Omental fat pad (tissue), 4 donors: ENCODE measurements at places on chromosomes 6 and 20. TPM values are rescaled to one million over a fixed set of nuclear protein-coding genes. Genes with fewer than 3 reads are reported as not detected.

Gene HAO1
- not detected for total RNA-seq

Gene FGD2
- total RNA-seq = 60.2 TPM

Gene PRRC2A
- total RNA-seq = 44.8 TPM

Gene NR2E1
- total RNA-seq = not detected

Gene NNAT
- total RNA-seq = 7.4 TPM

Gene DPPA5
- not detected for total RNA-seq

Gene MCCD1
- not detected for total RNA-seq

Gene MCHR2
- total RNA-seq = not detected

Gene WDR27
- 18.9 TPM for total RNA-seq

Gene COL9A3
- 2.3 TPM for total RNA-seq

Gene TP53TG5
- not detected for total RNA-seq

Gene UBD
- 1.1 TPM for total RNA-seq

Gene MUC21
- not detected for total RNA-seq

- DNase-seq = no peak
These were observed 4.8 kb downstream of the DPPA5 start for GRCh38 chr6:73349311-73349710.

DNA sequence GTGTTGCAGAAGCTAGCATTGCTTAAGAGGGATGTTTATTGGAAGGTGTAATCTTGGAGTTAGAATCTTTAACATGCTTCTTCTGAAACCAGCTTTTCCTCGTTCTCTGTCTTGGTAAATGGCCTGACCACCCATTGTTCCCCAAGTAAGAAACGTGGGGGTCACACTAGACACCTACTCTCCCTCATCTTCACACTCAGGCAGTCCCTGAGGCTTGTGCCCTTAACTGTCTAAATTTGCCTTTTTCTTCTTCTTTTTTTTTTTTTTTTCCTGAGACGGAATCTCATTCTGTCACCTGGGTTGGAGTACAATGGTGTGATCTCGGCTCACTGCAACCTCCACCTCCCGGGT lies 16.2 kb upstream of the ARFGEF2 start:
- DNase-seq = no peak

- no peak for DNase-seq
These were observed 39.6 kb upstream of the PAX1 start for GRCh38 chr20:21665687-21666446.

DNA sequence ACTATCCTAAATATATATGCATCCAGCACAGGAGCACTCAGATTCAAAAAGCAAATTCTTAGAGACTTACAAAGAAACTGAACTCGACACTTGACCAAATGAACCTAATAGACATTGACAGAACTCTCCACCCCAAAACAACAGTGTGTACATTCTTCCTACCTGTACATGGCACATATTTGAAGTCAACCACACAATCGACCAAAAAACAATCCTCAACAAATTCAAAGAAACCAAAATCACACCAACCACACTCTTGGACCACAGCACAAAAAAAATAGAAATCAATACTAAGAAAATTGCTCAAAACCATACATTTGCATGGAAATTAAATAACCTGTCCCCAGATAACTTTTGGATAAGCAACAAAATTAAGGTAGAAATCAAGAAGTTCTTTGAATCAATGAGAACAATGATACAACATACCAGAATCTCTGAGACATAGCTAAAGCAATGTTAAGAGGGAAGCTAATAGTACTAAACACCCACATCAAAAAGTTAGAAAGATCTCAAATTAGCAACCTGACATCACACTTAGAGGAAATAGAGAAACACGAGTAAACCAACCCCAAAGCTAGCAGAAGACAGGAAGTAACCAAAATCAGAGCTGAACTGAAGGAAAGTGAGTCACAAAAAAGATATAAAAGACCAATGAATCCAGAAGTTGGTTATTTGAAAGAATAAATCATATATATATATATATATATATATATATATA lies 12.5 kb upstream of the TREM1 start:
- no peak for DNase-seq

- no peak for DNase-seq
These were observed 128.3 kb upstream of the TBX18 start for GRCh38 chr6:84892671-84893070.

- no peak for DNase-seq
These were observed 8.1 kb downstream of the PNPLA1 start for GRCh38 chr6:36277946-36278470.

GRCh38 chr20:45346291-45346718 lies 1.9 kb downstream of the SDC4 start:
- DNase-seq = no peak

- no peak for DNase-seq
These were observed 64.4 kb downstream of the PTPN1 start for GRCh38 chr20:50574586-50574985.

DNA sequence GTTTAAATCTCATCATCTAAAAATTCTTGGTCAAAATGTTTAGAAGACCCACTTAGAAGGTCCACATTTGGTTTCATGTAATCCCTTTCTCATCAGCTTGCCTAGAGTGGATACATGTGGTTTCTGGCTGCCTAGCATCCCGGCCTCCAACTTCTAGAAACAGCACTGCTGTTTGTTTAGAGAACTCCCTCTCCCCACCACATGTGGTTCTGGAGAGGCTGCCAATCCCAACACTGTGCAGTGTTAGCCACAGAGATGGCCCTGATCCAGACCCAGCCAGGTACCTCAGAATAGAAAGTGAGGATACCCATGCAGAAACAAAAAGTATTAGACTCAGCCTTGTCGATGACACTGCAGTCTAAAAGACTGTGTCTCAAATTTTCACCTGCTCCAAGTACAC lies 241.8 kb downstream of the BCKDHB start:
- no peak for DNase-seq

DNA sequence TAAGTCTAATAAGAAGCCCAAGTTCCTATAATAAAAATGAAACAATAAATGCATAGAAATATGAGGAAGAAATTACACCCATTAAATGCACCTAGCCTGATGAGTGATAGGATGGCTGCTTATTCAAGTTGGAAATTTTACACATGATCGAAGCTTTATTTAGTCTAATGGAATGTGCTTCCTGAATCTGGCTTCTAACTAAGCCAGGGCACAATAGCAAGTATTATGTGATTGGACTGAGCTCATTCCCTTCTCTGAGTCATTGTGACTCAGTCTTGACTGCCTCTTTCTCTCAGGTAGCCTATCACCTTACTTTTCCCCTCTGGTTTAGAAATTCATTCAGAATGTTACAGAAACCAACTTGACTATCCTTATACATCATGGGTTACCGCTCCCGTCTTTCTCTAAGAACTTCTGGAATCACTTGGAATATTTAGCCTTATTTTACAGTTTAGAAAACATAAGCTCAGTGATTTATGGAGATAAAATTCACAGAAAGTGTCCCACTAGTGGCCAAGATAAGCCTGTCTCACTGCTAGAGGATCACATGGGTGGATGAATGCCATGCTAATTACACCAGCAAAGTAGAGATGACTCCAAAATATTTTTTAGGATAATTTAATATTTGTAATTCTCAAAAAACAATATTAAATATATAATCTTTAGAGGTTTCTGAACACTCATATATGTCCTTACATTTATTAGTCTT lies 505.3 kb upstream of the JAG1 start:
- DNase-seq = no peak

DNA sequence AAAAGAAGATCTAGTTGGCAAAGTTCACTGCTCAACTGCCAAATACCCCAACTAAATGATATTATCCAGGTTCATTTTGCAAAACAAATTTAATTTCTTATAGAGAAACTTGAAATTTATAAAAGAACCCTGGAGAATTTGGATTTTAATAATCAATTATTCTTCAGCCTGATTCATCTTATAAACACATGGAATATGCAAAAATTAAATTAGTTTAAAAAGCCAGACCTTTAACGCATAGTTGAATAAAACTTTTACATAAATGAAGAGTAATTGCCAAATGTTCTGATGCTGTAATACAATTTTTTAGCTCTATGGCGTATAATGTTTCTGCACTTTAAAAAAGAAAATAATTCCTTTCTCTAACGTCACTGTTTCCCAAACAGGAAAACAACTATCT lies 33.2 kb upstream of the ANKRD60 start:
- DNase-seq = no peak

DNA sequence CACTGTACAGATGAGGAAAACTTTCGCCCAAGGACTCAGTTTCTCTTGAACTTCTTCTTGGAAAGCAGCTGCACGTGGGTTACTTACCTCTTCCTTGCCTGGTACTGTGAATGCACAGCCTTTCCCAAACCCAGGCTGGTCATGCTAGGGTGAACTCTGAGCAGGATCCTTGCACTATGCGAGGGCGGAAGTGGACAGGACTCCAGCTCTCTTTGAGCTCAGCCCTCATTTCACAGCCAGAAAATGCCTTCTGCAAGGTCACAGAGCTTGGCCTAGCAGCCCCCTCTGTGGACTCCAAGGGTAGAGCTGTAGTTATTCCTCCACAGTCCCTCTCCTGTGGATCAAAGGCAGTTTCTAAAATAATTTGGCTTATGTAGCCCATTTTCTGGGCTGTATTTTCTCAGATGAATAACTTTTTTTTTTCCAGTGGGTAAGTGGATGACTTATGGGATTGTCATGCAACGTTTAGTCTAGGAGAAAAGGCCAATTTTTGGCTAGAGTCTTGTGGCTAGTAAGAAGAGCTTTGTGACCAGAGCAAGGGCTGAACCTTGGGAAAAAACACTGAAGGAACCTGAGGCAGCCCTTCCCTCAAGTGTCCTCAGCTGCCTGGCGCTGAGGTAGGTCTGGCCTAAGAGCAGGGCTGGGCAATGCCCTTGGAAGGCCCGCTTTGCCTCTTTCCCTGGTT lies 172.7 kb downstream of the SCP2D1 start:
- no peak for DNase-seq

- no peak for DNase-seq
These were observed 842 bp downstream of the SLC25A27 start for GRCh38 chr6:46653439-46654195.

GRCh38 chr6:142225115-142225514 lies 76.7 kb upstream of the ADGRG6 start:
- DNase-seq = no peak

GRCh38 chr20:37624963-37625362 lies 68.9 kb upstream of the CTNNBL1 start:
- DNase-seq = no peak

GRCh38 chr6:33117811-33118277 lies 42.1 kb downstream of the HLA-DPB1 start:
- DNase-seq = no peak

DNA sequence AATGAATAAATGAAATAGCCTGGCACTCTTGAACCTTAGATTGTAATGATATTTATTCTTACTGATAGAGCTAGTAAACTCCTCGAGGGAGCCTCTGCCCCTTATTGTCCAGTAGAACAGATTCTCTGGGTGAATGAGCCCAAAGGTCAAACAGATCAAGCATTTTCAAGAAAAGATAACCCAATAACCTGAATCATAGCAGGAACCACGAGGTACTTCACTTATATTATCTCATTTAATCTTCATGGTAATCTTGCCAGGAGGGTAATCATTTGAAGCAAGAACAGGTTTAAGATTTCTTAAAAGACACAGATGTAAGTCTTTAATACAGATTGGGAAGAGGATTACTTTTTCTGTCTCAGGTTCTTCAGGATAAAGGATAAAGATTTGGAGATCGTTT lies 17.0 kb upstream of the TBCC start:
- no peak for DNase-seq

DNA sequence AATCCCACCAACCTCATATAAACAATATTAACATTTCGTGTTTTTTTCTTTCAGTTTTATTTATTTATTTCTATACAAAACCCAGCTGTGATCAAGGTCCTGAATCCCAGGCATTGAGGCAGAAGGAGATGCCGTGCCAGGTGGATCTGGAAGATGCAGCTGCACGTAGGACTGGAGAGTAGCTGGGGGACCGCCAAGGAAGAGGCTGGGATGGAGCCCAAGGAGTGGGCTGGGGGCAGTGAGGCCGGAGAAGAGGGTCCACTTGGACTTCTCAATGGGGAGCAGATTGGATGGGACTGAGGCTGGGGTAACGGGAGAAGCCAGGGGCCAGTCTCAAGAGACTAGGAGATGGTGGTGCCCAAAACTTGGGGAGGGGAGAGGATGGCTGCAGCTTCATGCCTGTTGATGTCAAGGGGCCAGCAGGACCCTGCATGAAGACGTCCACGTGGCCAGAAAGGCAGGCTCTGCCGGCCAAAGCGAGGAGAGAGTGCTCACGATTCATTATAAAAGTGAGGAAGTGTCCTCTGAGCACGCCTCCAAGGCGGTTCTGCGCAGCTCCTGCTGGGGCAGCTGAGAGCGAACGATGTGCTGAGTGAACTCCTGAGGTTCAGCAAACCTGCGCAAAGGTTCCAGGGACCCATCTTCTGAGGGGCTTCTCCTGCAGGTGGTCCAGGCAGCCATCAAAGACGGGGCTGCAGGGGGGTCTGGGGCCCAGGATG lies 110.3 kb downstream of the BMP7 start:
- DNase-seq = no peak

DNA sequence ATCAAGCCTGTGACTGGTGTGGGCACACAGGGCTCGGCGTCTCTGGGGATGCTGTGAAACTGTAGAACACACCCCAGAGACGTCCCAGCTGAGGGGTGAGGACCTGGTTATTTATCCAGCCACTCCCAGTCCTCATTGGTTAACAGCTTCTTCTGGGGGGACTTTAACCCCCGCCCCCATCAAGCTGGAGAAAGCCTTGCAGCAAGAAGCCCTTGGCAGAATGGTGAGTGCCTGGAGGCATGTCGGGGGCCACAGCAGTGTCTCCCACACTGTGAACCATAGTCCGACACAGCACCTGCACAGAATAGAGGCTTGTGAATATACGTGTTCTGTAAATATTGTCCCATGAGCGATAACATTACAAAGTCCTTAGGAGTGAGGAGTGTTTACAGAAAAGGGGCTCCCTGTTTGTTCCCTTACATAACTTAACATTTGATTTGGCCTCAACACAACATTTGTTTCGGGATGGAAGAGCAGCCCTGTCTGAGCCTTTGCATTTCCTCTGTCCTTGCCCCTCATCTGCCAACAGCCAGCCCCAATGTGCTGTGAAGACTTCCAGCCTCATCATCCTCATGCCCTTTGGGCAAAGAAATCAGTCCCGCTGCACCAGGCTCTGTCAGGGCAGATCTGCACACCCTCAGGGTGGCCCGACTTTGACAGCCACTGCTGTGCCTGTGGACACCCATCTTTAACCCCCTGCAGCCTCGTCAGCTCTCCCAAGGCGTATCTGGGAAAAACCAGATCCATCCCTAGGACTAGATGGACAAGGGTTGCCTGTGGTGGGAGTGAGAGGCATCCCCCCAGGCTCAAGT lies 2.2 kb upstream of the RRBP1 start:
- no peak for DNase-seq
